NCI-H2029 treated with DMSO at 0.1 percent for 48 hours (cell line): ENCODE measurements at places on chromosomes 3 and 15.

DNA sequence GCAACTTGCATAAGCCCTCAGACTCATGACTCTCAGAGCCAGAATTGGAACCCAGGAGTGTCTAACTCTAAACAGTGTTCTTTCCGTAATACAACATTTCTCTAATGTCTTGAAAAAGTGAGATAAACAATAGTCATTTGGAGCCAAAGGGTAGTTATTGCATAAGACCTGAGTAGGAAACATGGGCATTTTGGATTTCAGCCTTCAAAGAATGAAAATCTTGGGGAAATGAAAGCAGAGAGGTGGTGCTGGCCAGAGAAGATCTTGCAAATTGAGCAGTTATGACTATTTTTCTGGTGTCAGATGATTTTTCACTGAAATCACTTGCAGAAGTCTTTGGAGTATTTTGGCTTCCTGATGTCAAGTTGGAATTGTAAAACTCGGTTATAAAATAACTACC lies 379.4 kb downstream of the DIPK2A start:
- no peak for DNase-seq

GRCh38 chr15:79929412-79929811 lies 32.6 kb upstream of the MTHFS start:
- DNase-seq, result no peak

DNA sequence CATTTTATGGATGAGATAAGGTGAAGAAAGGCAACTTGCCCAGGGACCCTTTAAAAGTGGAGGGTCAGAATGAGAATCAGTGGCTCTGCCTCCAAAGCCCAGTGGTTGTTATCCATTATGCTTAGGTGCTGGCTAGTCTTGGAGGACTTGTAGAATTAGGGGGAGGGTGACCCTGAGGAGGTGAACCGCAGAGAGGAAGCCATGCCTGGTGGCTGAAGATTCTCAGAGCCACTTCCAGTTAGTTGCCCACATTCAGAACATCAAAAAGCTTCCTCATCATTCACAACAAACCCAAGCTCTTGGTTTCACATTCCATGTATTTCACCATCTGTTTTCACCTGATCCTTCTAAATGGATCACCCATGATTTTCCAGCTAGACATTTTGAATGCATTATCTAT lies 11.2 kb downstream of the EBLN2 start:
- no peak for DNase-seq

GRCh38 chr3:43995547-43996378 lies 245.9 kb upstream of the TOPAZ1 start:
- peak; percentile 74 for DNase-seq

DNA sequence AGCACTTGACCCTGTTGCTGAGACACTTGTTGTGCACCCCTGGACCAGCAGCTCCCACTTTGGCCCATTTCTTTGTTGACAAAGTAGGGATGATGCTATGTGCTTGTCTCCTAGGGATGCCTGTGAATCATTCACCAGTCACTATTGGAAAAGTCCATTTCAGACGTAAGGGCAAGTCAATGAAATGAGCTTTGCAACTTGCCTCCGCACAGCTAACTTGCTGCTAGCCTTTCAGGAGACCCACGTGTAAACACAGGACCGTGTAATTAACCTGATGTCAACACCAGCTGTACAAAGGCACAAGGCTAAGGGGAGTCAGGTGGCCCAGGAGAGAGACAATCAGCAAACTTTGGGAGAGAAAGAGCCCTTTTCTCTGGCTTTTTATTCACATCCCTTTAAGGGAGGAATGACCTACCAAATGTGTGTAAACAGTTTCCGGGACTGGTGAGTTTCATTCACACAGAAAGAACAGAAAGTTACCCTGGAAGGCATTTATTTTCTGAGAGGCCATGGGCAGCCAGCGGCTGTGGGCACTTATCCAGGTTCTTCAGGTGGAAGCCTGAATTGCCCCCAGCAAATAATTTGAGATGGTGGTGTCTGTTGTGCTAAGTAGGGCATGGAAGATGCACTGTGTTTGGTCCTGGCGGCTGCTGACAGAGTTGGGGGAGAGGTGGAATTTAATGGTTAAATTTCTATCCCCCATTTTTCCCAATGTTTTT lies 54.0 kb downstream of the TIPARP start:
- DNase-seq, result peak; percentile 45

DNA sequence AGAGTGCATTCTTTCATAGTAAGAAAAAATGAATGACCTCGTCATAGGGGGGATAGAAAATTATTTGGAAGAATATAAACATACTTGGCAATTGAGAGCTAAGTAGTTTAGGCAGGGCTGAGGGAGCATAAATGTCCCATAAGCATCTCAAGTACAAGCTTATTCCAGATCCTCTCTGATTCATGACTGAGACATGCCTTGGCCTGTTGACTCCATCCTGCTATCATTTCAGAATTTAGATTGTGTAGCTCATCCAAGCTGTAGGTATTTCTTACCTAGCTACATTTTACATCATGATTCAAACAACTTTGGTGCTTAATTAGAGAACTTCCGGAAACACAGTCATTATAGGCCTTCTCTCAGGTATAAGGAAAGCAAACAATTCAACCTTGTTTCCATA lies 12.3 kb downstream of the POGLUT1 start:
- DNase-seq, result no peak

DNA sequence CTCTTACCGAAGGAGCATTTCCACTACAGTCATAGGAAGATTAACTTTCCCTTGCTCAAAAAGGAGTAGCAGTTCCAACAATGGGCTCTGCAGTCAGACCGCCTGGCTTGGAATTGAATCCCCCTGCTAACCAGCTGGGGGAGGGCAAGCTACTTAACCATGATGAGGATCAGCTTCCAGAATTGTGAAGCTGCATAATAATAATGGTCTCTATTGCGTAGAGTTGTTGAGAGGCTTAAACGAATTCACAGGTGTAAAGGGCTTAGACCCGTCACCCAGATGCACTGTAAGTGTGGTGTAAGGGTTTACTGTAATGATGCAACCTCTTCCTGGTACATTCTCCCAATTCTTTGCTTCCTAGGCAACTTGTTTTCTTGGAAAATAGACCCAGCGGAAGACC lies 185.2 kb upstream of the RGMA start:
- DNase-seq, result no peak

- DNase-seq, result no peak
Measured at GRCh38 chr3:55974421-55975165, 487.5 kb upstream of the WNT5A start.

DNA sequence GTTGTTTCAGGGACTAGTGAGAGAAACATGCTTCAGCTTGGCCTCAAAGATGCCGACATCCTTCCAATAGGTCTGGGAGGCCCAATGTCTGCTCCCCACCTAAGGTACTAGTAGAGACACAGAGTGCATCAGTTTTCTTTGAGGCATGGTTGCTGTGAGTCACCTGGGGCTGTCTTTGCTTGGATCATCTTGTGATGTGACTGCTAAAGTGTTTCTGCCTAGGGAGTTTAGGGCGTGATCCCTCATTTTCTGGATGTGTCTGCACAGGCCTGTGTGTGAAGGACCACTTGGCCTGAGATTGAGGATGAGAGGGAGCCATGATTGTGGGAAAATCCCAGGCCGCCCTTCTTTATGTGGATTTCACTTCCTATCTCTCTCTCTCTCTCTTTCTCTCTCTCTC lies 4.8 kb downstream of the GASK1A start:
- no peak for DNase-seq

GRCh38 chr15:94584833-94585244 lies 353.5 kb downstream of the MCTP2 start:
- DNase-seq, result no peak

GRCh38 chr15:77634266-77634962 lies 1.7 kb upstream of the LINGO1 start:
- DNase-seq, result no peak

GRCh38 chr15:73981761-73982221 lies 10.3 kb downstream of the STOML1 start:
- no peak for DNase-seq

- DNase-seq, result no peak
Measured at GRCh38 chr3:116432795-116433194, 12.5 kb downstream of the LSAMP start.

GRCh38 chr15:52181938-52182780 lies 9.0 kb downstream of the GNB5 start:
- no peak for DNase-seq

- no peak for DNase-seq
Measured at GRCh38 chr3:23086331-23086730, 116.8 kb upstream of the UBE2E2 start.

GRCh38 chr15:31476236-31476810 lies 149.7 kb downstream of the KLF13 start:
- DNase-seq, result no peak

DNA sequence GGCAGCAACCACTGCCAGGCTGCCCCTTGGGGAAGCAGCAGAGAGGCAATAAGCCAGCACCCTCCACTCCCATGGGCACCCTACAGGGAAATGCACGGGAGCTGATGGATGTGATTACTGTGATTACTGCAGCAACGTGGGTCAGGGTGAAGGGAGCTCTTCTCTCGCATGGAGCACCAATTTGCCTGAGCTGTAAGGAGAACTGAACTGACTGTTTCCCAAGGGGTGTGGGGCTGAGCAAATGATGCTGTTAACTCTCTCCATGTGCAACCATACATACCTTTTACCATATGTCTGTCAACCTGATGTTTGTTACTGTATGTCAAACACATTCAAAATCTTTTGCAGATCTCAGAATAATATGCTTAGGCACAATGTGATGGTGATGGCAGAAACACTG lies 680.6 kb downstream of the SQOR start:
- DNase-seq, result no peak

- no peak for DNase-seq
Measured at GRCh38 chr3:12574661-12575060, 17.8 kb downstream of the MKRN2 start.

DNA sequence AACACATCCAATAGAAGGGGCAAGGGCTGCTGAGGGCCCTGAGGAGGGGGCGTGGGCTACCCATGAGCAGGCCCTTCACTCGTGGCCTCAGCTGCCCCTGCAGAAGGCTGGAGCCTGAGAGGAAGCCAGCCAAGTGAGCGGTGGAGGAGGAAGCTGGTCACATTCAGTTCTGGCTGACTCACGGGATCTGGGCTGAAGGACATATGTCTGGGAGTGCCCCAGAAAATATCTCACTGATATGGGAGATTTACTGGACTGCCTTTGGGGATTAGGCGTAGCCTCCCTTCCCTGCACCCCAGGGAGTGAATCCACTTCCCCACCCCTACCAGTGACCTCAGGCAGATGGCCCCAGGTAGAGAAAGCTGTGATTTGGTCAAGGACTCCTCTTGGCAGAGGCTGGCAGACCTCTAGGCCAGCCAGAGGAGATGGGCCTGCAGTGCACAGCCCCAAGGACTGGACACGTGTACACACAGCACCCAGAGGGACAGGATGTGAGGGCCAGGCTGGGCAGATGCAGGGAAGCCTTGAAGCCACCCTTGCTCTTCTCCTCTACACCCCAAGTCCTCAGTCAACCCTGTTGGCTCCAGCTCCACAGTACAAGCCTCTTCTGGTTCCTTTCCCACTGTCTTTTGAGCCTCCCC lies 14.2 kb upstream of the ANKDD1A start:
- no peak for DNase-seq
